ENCODE measurements at places on chromosomes 3 and 15. TPM values are rescaled to one million over a fixed set of nuclear protein-coding genes. Genes with fewer than 3 reads are reported as not detected.

TRH gene
- polyA plus RNA-seq = 0.91 TPM

REC114 gene
- polyA plus RNA-seq = not detected

CLDN18 gene
- not detected for polyA plus RNA-seq

GRCh38 chr3:67619991-67620390 is 34.4 kb downstream of the SUCLG2 start:
- no peak for DNase-seq

Data from CD14-positive monocyte (primary cell).